ENCODE measurements at places on chromosomes 13 and 19. TPM values are rescaled to one million over a fixed set of nuclear protein-coding genes. Genes with fewer than 3 reads are reported as not detected.

Gene ZFP82
- polyA plus RNA-seq, result 4.6 TPM

Gene KLK8
- polyA plus RNA-seq, result not detected

Gene BABAM1
- polyA plus RNA-seq, result 98.6 TPM

- no peak for DNase-seq
Observed at GRCh38 chr13:35518337-35518946, 42.0 kb upstream of the MAB21L1 start.

GRCh38 chr19:6032381-6032780 is 54.4 kb upstream of the RANBP3 start:
- DNase-seq, result no peak

DNA sequence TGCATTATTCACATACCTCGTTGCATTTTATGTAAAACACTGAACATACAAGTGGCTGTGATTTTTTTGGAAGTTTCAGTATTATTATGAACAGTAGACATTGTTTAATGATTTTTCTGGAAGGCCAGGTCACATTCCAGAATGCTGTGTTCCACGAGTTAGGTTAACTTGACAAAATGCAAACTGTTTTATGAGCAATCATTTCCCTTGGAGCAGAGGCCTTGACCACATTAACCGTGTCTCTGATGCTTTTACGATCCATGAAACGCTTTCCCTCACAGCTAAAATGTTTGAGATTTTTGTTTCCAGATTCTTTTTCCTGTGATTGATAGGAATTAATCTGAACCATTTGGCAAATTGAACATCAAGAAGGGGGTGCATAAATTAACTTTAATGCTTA is 57.8 kb downstream of the MBNL2 start:
- no peak for DNase-seq

GRCh38 chr13:20491926-20492435 is 33.7 kb downstream of the CRYL1 start:
- no peak for DNase-seq

- no peak for DNase-seq
Observed at GRCh38 chr13:29911781-29912418, 61.5 kb upstream of the UBL3 start.

GRCh38 chr19:38655148-38655824 is 7.8 kb downstream of the ACTN4 start:
- no peak for DNase-seq

- DNase-seq, result no peak
Observed at GRCh38 chr19:52871466-52871865, 14.0 kb upstream of the ZNF468 start.

GRCh38 chr13:32851083-32852069 is 164.8 kb upstream of the KL start:
- DNase-seq, result no peak

DNA sequence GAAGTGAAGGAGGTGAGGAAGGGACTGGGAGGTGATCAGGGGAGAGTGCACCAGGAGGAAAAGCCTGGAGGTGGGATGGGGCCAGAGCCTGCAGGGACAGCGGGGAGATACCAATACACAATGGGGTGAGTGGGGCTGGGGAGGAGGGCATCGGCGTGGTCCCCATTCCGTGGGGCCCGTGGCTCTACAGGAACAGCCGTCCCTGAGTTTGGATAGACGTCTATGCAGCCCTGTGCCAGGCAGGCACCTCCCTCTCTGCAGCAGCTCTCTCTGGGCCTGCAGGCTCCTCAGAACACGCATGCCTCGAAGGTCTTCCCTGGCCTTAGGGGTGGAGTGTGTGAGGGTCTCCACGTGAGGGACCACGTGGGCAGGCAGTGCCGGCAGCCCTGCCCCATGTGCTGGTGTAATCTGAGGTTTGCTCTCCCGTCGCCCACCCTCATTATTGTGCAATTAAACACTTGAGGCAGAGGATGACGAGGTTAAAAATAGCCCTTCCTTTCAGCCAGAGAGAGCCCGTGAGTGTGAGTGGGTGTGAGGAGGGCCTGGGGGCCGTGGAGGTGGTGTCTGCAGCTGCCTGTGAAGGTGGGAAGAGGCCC is 16.5 kb downstream of the C2CD4C start:
- DNase-seq, result no peak

DNA sequence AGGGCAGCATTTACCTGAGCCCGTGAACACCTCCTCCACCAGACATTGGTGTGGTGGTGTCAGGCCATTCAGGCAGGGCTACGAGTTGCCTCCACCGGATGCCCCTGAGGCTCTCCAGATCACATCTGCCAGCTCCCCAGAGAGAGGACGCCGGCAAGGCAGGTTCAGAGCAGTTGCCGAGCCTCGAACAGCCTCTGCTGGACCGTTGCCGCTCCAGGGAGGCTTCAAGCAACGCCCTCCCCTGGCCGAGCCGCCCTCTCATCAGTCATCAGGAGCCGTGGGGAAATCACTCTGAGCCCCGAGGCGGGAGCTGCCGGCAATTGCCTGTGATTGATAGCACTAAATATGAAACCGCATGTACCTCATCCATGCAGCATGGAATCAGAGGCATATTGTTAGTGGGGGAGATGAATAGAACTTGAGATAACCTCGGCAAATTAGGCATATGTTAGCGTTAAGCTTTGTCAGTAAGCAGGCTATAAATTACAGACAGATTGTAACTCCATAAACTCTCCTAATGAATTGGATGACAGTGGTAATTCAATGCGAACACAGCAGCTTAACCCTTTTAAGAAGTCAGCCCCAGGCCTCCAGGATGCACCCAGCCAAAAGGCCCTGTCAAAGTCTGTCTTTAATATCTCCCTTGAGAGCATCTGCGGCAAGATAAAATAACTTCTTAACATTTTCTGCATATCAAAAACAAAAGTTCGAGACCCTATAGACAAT is 29.8 kb upstream of the SPACA7 start:
- no peak for DNase-seq

- DNase-seq, result no peak
Observed at GRCh38 chr13:40993987-40994386, 25.1 kb downstream of the ELF1 start.
